ENCODE measurements at places on chromosomes 5 and 9.

GRCh38 chr5:10391130-10391529, 37.6 kb downstream of the MARCHF6 start:
- DNase-seq, result no peak

DNA sequence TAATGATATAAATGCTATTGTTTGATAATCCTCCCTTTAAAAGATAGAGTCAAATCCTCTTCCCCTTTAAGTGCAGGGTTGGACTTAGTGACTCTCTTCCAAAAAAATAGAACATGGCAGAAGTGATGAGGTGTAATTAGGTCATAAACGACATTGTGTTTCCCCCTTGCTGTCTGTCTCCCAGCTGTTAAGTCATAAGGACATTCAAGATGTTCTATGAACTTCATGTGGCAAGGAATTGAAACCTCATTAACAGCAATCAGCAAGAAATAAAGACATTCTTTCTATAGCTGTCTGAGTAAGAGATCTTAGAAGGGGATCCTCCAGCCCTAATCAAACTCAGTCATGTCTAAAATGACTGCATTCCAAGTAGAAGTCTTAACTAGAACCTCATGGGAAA, 3.3 kb upstream of the SLC25A46 start:
- no peak for DNase-seq

- no peak for DNase-seq
Measured at GRCh38 chr9:135330685-135331590, 148.6 kb upstream of the PPP1R26 start.

GRCh38 chr9:126338945-126339344, 12.3 kb downstream of the MVB12B start:
- no peak for DNase-seq

- no peak for DNase-seq
Measured at GRCh38 chr9:37575001-37575400, 1.2 kb downstream of the FBXO10 start.

DNA sequence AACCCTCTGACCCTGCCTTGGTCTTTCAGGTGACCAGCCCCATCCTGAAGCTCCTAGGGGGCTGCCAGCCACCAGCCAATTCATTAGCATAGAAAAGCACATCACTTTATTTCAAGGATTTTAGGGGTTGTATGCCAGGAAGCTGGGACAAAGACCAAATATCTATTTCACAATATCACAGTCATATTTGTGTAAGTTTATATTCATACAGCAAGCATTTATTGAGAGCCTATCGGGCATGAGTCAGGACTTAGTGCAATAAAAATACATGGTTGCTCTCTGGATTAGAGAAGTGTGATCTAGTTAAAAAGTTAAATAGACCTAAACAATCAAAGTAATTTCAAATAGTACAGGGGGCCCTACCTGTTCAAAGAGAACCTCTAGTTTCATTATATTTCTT, 113.8 kb downstream of the ERCC6L2 start:
- DNase-seq, result no peak

- no peak for DNase-seq
Measured at GRCh38 chr5:67246546-67247268, 50.1 kb upstream of the CD180 start.

DNA sequence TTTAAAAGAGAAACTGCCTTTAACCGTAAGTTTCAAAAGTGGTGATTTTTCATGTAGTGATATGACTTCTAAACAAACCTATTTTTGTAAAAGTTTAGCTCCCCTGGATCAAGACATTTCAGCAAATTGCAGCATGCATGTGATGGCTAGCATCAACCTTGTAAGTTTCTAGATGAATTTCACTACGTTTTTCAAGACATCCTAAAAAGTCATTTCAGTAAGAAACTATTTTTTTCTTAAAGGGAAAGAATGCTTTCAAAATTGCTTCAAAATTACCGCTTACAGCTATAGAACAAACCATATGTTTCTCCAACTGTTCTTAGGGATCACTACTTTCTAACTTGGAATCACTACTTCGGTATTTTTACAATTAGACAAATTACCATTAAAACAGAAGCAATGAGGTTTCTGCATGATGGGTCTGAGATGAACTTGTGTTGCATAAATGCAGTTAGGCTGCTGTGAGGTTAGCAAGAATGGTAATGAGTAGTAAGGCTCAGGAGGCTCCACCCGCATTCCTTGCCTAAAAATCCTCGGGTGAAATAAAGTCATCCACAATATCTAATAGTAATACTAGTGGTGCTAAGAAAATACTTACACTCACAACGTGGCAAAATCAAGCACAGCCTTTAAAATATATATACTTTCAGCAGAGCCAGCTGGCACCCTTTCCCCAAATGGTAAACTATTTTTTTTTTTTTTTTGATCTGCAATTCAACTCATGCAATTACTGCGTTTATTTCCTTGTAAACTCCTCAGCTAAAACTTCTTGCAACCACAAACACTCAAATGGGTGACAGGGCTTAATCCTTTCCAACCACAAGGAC, 53.8 kb downstream of the CDC14B start:
- DNase-seq, result no peak

GRCh38 chr5:141878186-141878710, at the start of gene PCDH1:
TSS of gene PCDH1 (minus strand) at chr5:141878410. CDS start at chr5:141878262, 148 bp downstream.
- DNase-seq, result no peak

- DNase-seq, result no peak
Measured at GRCh38 chr5:620152-620551, 8.0 kb downstream of the CEP72 start.

DNA sequence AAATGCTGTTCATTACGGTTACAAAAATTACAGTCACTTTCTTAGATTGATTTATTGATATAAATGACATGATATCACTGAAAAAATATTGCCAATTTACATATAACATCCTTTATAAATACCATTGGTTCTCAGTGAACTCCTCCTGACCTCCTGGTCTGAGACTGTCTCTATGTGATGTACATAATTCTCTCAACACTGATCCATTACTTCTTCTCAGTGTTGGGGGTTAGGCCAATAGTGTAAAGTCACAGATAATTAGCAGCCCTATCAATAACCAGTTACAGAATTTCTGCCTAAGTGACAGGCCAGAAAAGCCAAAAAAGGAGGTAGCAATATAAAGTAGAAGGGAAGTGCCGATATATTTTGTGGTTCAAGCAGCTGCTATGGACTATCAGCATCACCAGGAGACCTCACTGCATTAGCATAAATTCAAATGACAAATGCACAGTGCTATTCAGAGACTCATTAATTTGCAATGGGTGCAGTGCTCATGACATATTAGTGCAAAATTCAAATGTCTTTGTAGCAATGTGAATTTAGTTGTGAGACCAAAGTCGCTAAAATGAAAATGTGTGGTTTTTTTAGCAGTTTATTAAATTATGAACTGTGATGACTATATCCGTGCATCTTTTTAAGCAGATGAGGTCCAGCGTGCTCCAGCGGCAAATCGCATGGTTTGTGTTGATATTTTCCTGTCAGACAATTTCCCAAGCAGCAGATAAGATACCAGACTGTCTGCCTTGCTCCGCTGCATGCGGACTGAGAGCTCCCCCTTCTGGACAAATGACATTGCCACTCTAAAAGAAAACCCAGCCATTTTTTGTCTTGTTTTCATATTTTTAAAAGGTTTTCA, 144.6 kb downstream of the CETN3 start:
- DNase-seq, result peak; percentile 1

GRCh38 chr5:115626445-115626823, 598 bp upstream of the TMED7 start:
- DNase-seq, result no peak

DNA sequence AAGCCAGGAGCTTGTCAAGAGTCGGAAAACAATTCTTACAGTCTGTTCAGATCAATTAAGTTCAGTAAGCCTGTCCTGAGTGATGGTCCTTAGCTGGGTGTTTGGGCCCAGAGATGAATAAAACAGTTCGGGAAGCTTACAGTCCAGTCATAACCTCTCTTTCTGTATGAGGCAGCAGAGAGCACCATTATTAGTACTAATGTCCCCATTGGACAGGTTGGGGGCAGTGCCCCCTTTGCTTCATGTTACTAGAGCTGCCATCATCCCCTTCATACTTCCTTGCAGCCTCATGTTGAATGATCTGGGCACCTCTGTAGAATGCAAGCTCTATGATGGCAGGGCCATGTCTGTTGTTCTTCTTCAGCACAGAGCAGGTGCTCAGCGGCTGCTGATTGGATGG, 9.8 kb downstream of the DOCK2 start:
- no peak for DNase-seq

DNA sequence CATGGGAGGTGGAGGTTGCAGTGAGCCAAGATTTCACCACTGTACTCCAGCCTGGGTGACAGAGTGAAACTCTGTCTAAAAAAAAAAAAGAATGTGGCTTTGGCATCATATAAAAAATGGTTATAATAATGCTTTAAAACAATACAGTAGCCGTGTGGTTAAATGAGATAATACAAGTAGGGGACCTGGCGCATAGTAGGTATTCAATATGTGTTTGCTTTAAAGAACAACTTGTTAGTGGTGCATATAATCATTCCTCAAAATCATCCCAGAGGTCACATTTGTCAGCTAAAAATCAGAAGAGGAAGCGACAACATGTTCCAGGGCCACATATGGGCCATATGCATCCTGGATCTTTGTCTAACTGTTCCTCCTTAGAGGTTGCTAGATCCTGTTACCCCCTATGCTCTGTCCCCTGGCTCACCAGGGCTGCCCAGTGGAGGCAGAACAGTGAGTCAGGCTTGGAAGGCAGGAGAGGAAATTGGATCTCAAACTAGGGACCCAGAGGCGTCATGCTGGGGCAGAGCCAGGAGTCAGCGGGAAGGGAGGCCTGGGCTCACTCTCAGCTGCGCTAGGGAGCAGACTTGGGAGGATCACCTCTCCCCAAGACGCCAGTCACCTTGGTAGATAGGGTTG, 27.7 kb downstream of the LHX6 start:
- no peak for DNase-seq

GRCh38 chr5:68086857-68087256, 128.7 kb upstream of the PIK3R1 start:
- no peak for DNase-seq

- no peak for DNase-seq
Measured at GRCh38 chr9:3419893-3420292, 105.9 kb downstream of the RFX3 start.

- DNase-seq, result no peak
Measured at GRCh38 chr9:100674419-100675122, 96.7 kb downstream of the CAVIN4 start.

- DNase-seq, result no peak
Measured at GRCh38 chr9:37466037-37466709, 923 bp upstream of the ZBTB5 start.

- no peak for DNase-seq
Measured at GRCh38 chr5:1997640-1998347, 115.1 kb upstream of the IRX4 start.

- no peak for DNase-seq
Measured at GRCh38 chr5:175107028-175107588, 336.9 kb downstream of the DRD1 start.

DNA sequence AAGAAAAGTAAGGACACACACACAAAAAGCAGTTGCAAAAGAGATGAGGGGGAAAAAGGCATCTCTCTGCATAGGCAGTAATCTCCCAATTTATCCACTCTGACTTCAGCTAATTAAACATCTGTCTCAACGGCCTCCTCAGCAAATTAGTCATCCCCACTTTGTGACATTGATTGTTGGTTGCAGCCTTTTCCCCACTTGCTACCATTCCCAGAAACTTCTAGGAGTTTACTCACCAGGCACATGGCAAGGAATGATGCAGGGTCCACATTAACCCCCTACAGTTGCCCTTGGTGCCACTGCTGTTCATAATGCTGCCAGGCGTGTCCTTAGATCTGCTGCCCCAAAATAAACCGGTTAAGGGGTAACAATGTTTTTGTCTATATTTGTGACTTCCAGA, 174.6 kb downstream of the MAPKAP1 start:
- no peak for DNase-seq

- no peak for DNase-seq
Measured at GRCh38 chr9:100933656-100934055, 94.9 kb upstream of the PLPPR1 start.

- no peak for DNase-seq
Measured at GRCh38 chr5:14332746-14333145, 189.6 kb downstream of the TRIO start.

GRCh38 chr9:91045041-91045440, 243.4 kb downstream of the SYK start:
- DNase-seq, result no peak

GRCh38 chr9:98721643-98722042, 12.9 kb upstream of the GABBR2 start:
- no peak for DNase-seq

DNA sequence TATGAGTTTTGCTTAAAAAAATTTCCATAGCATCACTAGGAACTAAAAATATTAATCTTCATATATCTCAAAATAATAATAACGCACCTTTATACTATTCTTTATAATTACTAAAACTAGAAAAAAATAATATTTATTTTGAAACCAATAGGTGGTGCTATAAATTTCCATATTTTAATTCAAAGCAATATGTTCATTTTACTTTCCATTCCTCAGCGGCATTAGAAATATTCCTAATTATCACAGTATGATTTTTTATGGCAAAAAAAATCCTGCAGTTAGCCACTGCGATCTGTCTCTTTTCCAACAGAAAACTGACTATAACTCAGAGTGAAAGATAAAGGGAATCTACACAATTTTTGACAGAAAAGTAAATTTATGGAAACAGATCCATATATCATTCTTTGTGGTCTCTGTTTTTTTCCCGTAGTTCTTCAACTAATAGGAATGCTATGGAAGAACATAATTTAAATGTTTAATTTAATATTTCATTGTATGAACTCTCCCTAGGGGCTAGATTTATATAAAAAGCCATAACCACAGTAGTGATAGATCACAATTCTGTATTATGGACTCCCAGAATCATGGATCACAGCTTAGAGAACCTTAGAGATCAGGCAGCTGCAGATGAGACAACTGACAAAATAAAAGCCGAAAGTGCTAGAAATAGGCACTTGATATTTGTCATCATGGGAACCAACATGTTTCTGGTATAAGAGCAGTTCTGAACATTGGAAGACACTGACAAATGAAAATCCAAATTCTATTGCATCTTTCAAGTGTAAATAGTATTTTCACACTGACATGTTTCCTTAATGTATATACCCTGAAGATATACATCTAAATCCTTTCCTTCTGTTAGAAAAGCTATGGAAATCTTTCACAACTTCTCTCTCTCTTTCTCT, 167.7 kb upstream of the MPDZ start:
- no peak for DNase-seq

DNA sequence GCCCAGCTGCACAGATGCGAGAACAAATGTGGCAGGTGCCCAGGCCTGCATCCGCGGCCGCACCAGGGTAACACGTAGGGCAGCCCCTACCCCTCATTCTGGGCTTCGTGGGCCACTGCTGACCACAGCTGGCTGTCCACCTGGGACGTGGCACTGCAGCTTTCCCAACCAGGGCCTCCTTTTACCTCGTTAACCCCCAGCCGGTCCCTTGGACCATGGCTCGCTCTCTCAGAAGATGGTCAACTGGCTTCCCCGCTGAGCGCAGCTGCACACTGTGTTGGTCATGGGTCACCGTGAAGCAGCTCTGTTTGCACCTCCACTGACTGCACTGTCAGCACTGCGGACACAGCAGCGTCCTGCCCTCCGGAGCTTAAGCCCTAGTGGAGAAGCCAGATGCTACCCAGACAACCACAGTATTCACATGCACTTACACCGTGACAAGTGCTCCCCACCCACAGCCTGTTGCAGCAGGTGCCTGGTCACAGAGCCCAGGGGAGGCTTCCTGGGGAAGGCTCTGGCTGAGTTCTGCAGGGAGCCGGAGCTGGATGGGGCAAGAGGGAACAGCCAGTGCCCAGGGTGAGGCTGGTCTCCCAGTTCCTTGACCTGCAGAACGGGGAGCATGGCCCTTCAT, 10.5 kb upstream of the PLEKHG4B start:
- no peak for DNase-seq
